Stimulated activated CD4-positive, alpha-beta T cell treated with anti-CD3 and anti-CD28 coated beads, Interleukin-15, amount 100 ng/mL, for 24 hours (primary cell): ENCODE measurements at places on chromosomes 6 and 20.
A peak's percentile ranks its signal among the peaks of the same experiment; 100 is the strongest.

DNA sequence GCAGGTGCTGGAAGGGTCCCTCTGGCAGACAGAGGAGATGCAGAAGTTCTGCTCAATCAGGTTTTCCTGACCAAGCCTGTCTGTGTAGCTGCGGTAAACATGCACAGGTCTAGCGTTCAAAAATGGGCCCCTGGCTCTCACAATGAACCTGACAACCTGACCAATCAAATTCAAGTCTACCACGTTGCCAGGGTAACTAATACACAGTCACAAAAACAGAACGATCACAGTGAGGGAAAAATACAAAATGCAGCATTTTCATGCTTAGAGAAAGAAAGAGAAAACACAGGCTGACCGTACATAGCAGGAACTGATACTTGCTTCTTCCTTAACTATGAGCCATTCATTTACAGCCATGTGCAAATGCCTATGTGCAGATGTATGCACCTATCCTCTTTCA lies 353.1 kb upstream of the TSHZ2 start:
- no peak for DNase-seq

- DNase-seq = no peak
These were observed 118.1 kb upstream of the PRDM1 start for GRCh38 chr6:105967917-105968602.

DNA sequence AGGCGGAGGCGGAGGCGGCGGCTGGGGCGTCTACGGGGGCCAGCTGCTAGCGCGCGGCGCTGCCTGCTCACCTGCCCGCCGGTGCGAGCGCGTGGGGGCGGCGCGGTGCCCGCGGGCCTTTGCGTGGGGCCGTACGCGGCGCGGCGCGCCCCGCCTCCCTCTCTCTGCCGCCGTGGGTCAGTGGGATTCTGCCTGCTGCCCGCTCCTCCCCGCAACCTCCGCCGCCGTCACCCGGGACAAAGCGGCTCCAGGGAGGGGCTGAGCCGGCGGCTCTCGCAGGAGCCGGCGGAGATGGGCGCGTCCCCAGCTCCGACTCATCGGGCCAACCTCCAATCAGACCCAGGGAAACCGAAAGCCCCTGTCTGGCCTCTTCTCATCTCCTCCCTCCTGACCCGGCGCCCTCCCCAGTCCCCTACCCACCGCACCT lies at the start of gene RCAN2:
Gene RCAN2 (minus strand): TSS at position 249 of the 427 bp plus-strand sequence.
- DNase-seq = peak; percentile 40

DNA sequence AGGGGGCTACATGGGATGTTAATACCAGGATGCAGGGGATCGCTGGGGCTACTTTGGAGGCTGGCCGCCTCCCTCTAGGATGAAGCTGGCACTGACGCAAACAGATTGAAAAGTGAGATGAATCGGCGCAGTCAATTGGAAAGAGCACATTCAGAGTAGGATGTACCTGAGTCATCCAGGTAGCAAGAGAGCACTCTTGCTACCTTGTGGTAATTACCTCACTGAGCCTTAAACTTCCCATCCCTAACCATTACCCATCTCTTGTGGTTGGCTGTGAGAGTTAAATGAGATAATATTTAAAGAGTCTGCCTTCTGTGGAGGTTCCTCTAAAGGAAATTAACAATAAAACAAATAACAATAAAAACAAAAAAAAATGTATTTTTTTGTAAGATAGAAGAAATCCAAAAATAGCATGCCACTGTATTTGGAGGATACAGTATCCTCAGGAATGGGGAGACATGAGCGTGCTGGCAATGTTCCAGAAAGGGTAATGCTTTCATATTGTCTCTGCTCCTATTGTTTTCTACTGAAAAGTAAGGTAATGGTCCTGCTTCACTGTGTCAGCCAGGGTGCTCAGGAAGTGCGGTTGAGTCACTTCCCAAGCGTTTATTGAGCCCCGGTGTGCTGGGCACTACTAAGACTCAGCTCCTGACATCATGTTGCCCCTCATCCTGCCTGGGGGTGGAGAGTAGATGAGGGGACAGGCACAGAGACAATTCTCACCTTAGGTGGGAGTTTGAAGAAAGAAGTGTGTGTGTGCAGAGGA lies 301.1 kb downstream of the EYA4 start:
- DNase-seq = no peak

DNA sequence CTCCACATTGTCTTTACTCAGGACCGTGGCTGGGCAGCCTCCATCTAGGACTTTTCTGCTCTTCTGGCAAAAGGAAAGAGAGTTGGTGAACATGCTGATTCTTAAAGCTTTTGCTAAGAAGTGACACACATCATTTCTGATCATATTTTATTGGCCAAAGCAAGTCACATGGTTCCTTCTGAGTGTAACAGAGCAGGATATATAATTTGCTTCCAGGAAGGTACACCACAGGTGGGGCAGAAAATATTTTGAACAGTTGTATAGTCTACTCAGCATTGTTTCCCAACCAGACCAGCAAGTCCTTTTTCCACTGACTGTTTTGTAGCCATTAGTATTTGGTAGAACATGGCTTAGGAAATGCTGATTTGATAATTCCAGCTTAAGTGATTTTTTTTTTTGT lies 73.5 kb downstream of the AKAP7 start:
- no peak for DNase-seq

DNA sequence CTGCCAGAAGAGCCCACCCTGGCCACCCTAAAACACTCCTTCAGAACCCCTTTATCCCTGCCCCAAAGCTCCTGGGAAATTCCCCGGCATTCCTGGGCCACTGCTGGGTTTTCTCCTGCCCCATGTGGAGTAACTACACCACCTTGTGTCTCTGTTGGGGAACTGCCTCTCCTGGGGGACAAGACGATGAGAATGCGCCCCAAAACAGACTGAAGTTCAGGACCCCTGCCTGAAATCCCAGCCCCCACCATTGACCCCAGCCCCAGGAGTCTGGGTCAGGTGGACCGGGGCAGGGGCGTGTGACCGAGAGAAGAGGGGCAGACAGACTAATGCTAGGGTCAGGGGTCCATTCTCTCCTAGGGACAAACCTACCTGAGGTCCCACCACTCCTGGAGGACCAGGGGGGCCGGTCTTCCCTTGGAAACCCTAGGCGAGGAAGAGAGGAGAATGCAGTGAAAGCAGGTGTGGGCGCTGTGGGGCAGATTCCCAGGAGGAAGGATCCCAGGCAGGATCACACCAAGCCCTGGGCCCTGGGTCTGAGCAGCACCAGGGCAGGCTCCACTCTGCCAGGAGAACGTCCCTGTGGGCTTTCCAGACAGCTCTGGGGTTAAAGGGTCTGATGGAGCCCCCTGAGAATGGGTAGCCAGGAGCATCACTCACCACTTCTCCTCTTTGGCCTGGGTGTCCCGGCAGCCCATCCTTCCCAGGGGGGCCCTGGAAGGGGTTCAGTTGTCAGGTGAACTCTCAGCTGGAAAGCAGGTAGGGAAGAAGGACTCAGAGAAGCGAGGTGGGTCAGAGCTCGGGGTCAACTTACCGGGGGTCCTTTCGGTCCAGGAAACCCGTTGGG lies 19.4 kb downstream of the COL11A2 start:
- DNase-seq = no peak

DNA sequence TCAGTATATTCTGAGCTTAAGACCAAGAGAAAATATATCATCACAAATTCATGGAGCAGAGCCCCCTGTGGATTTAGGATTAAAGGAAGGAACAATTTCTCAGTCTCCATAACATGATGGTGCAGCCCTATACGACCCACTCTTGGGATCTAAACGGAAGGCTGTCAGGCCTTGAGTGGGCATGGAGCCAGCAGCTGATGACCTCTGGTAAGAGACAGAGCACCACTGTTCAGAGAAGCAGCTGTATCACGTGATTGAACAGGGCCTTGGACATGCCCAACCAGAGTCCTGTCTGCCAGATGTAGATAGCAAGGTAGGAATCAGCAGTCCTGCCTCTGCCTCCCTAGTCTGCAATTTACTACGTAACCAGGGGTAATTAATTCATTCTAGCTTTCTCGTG lies 259.4 kb upstream of the POU3F2 start:
- DNase-seq = no peak

DNA sequence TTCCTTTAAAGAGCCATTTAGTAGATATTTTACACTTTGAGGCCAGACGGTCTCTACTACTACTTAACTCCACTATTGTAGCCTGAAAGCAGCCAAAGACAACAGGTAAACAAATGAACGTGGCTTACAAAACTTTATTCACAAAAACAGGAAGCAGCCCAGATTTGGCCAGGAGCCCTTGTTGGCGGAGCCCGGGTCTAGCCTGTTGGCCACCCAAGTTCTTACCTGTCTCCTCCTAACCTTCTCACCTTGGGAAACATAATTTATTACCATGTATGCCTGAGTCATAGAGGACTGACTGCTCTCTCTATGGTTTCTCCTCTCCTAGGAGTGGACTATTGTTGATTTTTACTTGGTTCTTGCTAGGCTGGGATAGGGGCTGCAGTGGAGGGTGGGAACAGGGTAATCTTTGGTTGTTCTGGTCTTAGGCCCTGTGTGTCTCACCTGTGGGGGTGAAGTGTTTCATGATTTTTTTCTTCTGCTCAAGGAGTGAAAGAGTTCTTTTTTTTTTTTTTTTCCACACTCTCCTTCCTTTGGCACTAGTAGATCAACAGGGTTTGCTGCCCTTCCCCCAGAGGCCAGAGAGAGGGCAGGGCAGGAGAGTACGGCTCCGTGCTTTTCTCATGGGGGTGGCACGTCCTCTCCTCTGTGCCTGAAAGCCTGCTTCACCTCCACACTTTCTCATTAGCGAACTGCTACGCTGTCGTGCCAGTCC lies 90.0 kb downstream of the RPP40 start:
- no peak for DNase-seq

DNA sequence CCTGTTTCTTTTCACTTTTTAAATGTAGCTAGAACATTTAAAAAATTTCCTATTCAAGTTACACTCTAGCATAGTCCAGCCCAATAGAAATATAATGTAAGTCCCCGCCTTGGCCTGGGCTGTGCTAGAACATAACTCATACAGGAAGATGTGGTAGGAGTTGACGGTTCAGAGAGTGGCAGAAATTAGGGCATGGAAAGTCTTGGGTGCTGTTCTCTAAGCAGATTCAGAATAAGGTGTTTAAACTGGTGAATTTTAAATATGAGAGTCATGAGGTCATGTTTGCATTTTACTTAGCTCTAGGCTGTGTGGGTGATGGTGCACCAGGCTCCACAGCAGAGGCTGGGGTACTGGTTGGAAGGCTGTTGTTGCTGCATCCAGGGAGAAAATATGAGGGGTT lies 256.5 kb downstream of the FARS2 start:
- DNase-seq = peak; percentile 63

DNA sequence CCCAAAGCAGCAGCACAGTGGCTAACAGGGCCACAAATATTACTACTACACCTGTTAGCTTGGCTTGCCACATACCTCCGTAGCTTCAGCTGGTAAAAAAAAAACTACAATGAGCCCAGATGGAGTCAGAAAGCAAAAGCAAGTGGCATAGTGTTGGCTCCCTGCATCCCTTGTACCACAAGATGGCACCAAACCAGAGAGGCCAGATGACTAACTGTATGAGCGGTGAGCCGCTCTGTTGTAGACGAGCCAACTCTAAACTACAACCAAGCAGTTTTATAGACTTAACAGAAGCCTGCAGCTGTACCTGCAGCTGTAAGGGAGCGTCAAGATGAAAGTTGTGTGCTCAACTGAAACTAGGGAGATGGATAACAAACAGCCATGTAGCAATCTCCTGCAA lies 84.5 kb upstream of the MCHR2 start:
- peak; percentile 3 for DNase-seq

- DNase-seq = no peak
These were observed 14.1 kb downstream of the NINL start for GRCh38 chr20:25571240-25571639.

DNA sequence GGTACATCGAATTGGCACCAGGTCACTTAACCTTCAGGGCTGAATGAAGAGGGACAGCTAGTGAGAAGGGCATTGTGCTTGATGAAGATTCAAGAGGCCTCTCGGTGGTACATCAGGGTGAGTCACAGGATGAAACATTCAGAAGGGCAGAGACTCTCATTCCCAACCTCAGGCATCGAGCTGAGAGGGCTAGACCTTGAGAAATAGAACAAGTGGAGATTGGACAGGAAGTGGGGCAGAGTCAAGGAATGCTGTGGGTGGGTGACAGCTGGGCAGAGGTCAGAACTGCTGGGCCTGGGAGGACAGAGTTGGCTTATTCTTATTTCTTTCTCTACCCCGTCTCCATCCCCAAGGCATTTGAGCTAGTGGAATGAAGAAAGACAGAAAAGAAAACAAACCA lies 126.0 kb downstream of the SCML4 start:
- no peak for DNase-seq

DNA sequence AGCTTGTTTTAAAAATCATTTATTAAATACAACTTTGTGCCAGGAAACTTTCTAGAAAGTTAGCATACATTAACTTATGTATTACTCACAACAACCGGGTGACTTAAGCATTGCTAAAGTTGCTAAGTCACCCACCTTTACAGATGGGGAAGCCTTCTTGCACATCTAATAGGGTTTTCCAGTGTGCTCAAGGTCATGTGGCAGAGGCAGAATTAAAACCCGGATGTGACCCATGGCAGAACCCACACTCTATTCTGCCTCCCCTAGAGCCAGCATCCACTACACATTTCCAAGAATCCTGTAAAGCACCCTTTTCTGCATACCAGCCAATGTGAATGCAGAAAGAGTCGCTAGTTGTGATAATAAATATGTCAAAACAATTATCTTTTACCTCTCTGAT lies 13.4 kb downstream of the LINC00237 start:
- DNase-seq = no peak

- no peak for DNase-seq
These were observed 12.7 kb upstream of the RAMACL start for GRCh38 chr6:166599205-166599604.

DNA sequence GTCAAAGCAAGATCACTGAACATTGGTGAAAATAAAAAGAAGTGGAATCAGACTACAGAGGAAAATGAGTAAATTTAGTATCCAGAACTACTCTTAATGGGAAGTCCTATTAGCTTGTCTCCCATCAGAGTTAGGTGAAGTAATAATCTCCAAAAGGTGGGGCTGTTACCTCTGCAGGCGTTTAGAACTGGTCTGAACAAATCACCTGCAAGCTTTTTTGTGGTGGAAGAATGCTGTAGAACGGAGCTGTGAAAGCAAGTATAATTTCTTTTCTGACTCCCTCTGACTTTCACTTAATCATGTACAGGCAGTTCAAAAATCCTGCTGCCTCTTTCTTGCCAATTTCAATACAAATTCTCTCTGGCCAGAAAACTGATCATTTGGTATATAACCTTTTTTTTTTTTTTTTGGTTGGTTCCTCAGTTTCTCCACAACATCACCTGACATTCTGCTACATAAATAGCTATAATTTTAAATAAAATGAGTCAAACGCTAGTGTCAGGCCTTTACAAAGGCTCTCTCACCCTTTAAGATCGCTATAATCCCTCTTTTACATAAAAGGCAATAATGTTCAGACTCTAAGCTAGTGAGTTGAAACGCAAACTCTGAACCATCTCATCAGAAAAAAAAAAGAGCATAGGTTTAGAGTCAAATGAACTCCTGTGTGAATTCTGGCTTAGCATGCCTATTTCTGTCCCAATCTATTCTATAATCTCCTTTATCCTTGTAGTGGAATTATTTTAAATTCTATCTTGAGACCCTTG lies 38.8 kb downstream of the CITED2 start:
- DNase-seq = no peak
